HCT116 (cell line): ENCODE measurements at places on chromosomes 3 and 15. TPM values are rescaled to one million over a fixed set of nuclear protein-coding genes. Genes with fewer than 3 reads are reported as not detected.

BSN gene
- total RNA-seq, result 1.5 TPM

MON1A gene
- 9.0 TPM for total RNA-seq

DNA sequence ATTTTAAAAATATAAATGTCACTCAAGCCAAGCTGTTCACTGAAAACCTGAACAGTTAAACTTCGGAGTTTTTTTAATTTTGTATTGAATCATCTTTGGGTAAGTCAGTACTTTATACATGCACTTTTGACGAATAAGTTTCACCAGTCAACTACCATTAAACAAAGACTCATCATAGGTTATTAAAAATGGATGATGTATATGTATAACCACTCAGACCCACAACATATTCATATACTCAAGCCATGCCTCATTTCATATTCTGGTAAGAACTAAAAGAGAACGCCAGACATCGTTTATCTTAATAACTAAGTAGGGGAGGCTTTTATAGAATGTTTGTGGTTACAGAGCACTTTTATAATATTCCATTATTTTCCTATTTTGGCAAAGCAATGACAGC is 18.3 kb downstream of the MSL2 start:
- H3K36me3 ChIP-seq, result no peaks in the 10 kb centered on the region
- H3K4me3 ChIP-seq, result no peak overlapping the region
- no peak overlapping the region for H3K27ac ChIP-seq
- no peak for DNase-seq
- no peaks in the 10 kb centered on the region for H3K27me3 ChIP-seq
- H3K4me1 ChIP-seq, result peaks cover 15% of the 10 kb centered on the region

INKA1 gene
- 1.6 TPM for total RNA-seq

DNA sequence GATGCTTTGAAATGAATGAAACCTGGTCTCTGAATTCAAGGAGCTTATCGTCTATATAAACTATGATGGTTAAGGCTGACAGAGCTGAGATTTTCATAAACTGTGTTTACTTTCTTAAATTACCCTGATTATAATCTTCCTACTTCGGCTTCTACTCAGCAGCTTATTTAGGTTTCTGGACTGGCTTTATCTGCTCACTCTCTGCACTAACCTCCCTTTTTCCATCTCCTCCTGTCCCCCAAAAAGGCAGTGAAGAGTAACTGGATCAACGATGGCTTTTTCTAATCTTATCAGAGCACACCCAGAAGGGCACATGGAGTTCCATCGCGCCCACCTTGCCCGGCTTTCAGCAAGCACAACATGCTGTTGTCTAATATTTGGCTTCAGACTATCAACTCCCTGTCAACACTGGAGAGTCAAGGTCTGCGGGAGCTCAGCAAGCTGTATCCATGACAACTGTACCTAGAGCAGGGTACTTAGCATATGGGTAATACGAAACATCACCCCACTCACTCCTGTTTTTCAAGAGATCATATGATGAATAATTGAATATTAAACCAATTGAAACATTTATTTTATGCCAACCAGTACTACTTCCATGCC is 417.3 kb downstream of the GABRB3 start:
- no peaks in the 10 kb centered on the region for H3K4me1 ChIP-seq
- H3K36me3 ChIP-seq, result no peaks in the 10 kb centered on the region
- H3K27ac ChIP-seq, result no peak overlapping the region
- H3K4me3 ChIP-seq, result no peak overlapping the region

DNA sequence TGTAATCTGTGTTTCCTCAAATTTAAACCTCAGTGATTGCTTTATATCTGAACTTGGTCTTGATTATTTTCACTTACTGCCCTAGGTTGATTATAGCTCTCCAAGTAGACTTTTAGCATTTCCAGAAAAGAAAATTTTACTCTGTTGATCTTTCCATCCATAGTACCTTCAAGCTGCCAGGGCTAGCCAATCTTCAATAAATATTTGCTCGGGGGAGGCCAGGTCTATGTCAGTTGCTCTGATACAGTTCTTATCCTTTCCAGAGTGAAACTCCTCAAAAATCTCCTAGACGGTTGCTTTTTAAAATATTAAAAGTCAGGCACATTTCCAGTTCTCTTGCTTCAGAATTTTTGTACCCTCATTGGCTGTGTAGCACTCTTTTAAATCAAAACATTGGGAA is 38.8 kb downstream of the RETNLB start:
- H3K27ac ChIP-seq, result no peak overlapping the region
- DNase-seq, result no peak
- no peaks in the 10 kb centered on the region for H3K36me3 ChIP-seq
- no peaks in the 10 kb centered on the region for H3K27me3 ChIP-seq
- H3K4me3 ChIP-seq, result no peak overlapping the region
